Fibroblast of pulmonary artery (primary cell): ENCODE measurements at places on chromosomes 1 and 21.

GRCh38 chr21:33642896-33643657 is 776 bp downstream of the ITSN1 start:
- DNase-seq, result no peak

GRCh38 chr1:223048026-223048425 is 95.0 kb downstream of the TLR5 start:
- DNase-seq, result no peak

DNA sequence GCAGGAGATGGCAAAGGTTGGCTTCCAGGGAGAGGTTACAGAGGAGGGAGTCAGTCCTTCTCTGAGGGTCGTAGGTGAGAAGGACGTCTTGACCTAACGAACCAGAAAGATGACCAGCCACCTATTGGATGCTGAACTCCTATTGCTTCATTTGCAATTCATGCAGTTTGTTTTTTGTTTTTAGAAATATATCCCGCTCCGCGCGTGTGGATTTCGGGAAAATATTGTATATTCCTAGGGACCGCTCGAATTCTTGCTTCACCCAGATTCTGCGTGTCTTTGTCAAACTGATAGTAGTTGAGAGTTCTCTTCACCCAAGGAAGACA is 564 bp downstream of the DISP1 start:
- no peak for DNase-seq

- peak; percentile 52 for DNase-seq
Measured at GRCh38 chr1:52551507-52552235, 1.2 kb downstream of the TUT4 start.

- no peak for DNase-seq
Measured at GRCh38 chr1:247304031-247304430, 27.6 kb downstream of the ZNF496 start.
